ENCODE measurements at places on chromosomes 7 and 10.

DNA sequence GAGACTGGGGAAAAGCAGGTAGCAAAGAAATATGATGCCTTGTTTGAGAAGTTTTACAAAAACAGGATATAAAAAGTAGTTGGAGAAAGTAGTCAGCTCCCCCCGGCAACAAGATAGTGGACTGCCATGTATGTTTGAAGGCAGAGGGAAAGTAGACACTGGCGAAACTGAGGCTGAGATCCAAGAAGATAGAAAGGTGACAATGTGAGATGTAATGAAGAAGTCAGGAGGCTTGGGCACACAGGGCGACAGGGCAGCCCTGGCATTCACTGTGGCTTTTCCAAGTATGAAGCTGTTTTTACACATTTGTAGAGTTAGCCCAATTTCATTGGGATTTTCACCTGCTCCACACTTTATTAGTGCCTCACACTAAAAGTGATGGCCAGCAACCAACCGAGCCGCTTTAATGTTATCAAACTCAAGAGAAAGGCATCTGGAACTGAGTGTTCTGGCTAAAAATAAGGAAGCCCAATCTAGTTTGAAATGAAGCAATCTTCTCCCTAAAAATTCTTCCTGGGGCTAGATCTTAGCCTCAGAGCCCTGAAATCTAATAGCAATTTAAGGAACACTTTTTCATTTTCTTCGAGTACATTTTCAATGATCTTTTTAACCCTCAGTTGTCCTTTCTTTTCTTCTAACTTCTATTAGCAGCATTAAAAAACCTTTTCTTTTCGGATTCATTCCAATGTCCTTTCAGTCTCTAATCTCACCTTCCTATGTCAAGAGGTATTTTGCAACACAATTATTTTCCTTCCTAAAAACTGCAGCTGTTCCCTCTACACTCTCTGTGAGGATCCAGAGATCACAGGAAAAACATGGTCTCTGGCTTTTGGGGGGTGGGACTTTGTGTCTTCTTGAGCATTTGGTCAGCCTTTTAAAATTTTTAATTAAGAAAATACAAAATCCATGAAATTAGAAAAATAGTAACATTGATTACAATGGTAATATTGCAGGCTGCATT lies 108.0 kb downstream of the RNLS start:
- DNase-seq, result no peak

DNA sequence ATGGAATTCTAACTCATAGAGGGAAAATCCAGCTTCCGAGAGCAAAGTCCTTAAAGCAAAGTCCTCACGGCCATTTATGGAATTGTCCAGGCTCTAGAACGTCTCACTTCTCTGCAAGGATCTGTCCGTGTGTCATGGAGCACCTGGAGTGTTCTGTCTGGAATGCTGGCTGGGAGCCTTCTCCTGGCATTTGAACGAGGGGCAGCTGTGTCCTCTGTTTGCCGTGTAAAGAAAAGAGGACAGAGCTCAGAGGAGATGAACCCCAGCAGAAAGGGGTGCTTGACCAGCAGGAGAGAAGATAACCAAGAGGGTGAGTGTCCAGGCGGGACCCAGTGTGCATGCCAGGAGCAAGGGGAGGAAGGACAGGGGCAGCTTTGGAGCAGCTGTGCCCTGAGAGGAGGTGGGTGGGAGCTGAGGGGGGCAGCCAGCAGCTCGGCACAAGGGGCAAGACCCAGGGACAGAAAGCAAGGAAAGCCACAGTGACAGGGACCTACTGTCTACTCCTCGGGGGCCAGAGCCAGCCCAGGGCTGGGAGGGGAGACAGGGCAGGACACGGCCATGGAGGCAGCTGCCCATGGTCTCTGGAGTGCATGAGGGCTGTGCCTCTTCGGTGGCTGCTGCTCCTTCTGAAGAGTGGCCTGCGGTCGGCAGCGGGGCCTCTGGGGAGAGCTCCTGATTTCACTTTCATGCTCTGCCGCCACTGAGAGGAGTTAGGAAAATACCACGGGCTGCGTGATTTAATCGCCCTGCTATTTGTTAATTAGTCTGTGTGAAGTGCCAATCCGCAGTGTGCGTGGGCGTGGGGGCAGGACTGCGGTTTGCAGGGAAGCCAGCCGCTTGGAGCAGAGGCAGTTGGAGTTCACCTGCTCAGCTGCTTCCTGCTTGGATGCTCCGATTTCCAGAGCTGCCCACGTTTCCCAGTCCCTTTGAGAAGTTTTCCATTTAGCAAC lies 149.3 kb upstream of the SHH start:
- DNase-seq, result no peak

DNA sequence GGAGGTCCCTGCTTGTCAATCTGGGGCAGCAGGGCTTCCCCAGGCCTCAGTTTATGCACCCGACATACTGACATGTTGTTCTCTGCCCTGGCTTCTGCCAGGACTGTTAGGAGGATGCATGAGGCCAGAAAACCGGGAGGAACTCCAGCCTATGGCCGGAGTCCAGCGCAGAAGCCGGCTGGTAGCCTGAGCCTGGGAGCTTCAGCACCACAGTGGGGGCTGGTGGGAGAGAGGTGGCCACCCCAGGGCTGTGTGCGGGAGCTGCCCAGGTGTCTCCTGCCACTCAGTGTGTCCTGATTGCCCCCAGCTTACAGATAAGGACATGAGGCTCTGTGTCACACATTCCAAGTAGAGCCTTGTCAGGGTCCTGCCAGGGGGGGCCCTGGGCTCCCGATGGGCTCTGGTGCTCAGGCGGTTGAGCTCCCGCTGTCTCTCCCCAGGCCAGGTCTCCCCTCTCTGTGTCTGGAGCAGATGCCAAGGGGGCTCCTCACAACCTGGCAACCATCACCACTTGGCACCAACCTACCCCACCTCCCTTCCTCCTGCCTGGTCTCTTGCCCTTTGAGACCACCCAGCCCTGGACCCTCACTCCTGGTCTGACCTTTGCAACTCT lies 32.3 kb downstream of the PPIF start:
- DNase-seq, result no peak

- DNase-seq, result no peak
Observed at GRCh38 chr10:1644191-1644711, 93.1 kb downstream of the ADARB2 start.

DNA sequence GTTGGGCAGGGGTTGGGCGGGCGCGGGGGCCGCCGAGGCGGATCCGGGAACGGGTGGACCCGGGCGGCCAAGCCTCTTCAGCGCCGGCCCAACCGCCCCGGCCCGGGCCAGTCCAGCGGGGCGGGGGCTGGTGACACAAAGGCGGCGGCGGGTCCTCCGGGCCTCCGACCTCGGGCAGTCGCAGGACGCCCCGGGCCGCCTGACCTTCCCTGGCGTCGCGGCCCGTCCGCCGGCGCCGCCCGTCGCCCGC lies 54.2 kb downstream of the METTL2B start:
- no peak for DNase-seq

GRCh38 chr10:133347710-133348517 lies 741 bp downstream of the PRAP1 start:
- DNase-seq, result no peak

- no peak for DNase-seq
Observed at GRCh38 chr7:65342723-65343629, 30.7 kb upstream of the ZNF92 start.

- no peak for DNase-seq
Observed at GRCh38 chr7:5452470-5452899, 28.9 kb upstream of the TNRC18 start.

- no peak for DNase-seq
Observed at GRCh38 chr7:78013386-78013785, 214.8 kb downstream of the PHTF2 start.

DNA sequence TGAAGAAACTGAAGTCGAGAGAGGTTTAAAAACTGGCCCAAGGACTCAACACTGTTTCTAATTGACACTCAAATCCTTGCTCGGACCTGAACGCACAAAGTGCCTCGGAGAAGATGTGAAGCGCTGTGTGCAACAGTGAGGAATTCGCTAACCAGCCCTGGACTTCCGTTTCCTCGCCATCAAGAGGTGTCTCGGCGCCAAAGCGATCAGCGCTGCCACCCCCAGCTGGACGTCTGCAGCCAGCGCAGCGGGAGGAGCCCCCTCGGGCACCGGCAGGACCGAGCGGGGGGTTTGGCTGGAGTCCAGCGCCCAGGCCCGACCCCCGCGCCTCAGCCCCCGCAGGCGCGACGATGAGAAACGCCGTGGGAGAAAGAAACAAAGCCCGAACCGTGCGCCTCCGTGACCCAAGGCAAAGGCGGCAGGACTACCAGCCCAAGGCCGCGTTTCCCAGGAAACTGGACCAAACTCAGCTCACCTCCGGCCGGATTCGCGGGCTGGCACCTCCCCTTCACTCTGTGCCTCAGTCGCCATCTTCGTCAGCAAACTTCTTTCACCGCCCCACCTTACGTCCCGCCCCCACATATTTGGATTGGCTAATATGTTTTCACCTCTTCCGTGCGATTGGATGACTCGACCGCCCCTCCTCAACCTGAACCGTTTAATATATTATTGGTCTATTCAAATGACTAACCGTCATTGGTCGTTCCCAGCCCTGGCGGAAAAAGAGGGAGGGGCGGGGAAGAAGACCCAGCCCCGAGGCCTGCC lies at the start of gene ARHGAP19:
ARHGAP19 (minus strand) TSS at position 541 of the 765 bp plus-strand sequence; CDS start at position 531, 10 bp downstream.
- peak; percentile 76 for DNase-seq

DNA sequence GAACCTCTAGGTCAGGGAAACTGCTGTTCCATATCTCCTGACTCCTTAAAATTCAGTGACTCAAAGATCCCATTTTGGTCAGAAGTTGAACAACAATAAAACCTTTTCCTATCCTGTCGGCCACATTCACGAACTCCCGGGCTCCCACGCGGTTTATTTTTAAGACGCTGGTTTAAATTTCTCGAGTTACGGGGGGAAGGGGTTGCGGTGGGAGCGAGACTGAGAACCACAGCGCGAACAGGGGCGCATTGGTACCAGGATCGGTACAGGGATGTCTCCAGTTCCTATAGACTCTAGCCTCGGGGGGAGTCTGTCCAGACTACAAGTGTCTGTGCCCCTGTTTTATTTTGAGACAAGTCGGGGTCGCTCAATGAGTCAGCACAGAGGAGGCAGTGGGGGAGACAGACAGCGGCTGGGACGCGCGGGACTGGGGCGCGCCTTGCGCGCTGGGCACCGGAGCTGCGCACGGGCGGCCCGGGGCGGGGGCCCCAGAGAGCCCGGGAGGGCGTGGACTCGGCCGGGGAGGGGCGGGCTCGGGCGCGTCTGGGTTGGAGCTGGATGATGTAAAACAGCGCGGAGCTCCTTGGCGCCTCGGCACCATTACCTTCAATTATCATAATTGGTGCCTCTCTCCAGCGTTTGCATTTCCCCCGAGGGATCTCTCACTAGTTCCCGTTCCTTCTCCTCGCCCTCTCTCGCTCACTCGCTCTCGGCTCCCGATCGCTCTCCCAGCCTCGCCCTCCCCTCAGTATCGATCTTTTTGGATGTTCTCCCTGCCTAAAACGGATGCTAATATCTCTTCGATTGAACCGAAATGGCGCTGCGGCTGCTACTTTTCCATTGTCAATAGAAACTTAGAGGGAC lies 8.7 kb upstream of the BAMBI start:
- no peak for DNase-seq

- DNase-seq, result no peak
Observed at GRCh38 chr7:85730012-85730411, 543.2 kb upstream of the SEMA3D start.

DNA sequence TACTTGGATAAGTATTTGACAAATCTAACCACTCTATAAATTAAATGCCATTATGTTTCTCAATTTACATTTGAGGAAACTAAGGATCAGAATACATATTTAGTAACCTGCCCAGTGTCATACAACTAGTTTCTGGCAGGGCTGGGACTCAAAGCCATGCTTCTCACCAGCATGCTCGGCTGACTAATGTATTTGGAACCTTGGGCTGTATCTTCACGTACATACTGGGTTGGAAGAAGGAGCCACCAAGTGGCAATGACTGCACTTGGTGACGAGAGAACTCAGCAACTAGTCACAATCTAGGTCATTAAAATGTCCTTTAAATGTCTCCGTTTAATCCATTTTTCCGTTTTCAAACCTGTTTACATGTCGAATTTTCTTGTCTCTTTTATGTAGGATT lies 42.9 kb downstream of the CHRM2 start:
- DNase-seq, result no peak

DNA sequence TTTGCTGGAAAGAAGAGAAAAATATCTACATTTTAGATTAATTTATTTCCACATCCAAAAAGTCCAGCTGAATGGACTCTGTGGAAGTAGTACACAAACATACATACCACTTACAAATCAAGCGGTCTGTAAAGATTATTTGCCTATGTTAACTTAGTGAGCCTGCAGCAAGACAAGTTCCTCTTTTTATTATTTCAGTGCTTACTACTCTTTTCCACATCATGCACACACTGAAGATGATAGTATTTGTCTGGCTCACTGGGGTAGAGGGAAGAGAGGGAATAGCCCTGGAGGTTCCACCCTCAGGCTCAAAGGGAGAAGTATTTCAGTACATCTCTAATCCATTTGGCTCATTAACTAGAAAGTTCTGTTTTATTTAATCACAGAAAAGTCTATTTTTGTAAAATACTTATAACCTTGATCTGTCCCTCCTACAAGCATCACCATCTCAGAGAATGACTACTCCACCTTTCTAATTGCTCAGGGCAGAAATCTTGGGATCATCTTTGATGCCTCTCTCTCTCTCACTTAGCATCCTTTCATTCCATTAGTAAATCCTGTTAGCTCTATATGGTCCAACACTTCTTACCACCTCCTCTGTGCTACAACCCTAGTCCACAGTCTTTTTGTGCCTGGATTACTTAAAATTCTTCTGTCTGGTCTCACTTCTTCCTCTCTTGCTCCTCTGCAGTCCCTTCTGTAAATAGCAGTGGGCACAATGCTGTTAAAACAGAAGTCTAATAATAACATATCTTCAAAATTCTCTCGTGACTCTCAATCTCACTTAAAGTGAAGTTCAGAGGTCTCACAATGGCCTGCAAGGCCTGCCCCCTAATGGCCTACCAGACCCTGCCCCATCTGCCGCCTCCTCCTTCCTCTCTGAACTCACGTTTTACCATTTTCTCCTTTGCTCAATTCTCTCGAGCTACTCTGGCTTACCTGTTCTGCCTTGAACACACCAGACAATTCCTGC lies 64.3 kb upstream of the CCDC6 start:
- no peak for DNase-seq

- no peak for DNase-seq
Observed at GRCh38 chr10:127207081-127207480, 10.7 kb upstream of the INSYN2A start.

DNA sequence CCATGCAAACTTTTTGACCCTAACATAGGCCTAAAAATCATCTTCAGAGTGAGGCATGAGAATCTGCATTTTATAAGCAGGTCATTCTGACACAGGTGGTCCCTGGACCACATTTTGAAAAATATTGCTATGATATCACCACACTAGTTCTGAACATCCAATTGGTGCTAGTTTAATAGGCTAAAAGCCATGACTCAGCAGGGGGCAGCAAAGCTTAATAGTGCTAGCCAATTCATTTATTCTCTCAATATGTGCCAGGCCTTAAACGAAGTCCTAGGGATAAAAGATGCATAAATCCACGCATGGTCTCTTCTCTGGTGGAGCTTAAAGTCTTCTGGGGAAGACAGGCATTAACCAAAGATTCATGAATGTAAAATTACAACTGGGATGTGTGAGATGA lies 10.2 kb upstream of the SLC25A28 start:
- DNase-seq, result no peak

Measured in activated T-helper 1 cell treated with anti-CD3 and anti-CD28 coated beads, Interleukin-2, amount 50 U/mL, for 16 hours (primary cell).